ENCODE measurements at places on chromosomes 11 and 22.

- no peak for DNase-seq
Observed at GRCh38 chr11:67032830-67033551, 10.1 kb downstream of the SYT12 start.

GRCh38 chr22:37079668-37080171 is 28.2 kb downstream of the KCTD17 start:
- peak; percentile 36 for DNase-seq

DNA sequence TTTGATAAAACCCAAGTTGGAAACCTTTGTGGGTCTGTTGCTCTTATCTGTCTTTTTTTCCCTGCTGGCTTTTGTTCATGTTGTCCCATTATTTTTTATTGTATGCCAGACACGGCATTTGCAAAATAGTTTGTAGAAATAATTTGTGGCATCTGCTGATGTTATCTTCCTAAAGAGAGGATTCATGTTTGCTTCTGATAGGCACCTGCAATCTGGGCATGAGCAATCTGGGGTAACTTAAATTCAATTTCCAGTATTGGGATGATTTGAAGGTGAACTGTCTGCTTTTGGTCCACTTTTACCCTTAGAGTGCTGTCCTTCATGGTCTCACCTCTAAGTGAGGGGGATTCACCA is 126.9 kb downstream of the CEP164 start:
- no peak for DNase-seq

- DNase-seq = no peak
Observed at GRCh38 chr11:78981153-78981552, 406.5 kb upstream of the NARS2 start.

DNA sequence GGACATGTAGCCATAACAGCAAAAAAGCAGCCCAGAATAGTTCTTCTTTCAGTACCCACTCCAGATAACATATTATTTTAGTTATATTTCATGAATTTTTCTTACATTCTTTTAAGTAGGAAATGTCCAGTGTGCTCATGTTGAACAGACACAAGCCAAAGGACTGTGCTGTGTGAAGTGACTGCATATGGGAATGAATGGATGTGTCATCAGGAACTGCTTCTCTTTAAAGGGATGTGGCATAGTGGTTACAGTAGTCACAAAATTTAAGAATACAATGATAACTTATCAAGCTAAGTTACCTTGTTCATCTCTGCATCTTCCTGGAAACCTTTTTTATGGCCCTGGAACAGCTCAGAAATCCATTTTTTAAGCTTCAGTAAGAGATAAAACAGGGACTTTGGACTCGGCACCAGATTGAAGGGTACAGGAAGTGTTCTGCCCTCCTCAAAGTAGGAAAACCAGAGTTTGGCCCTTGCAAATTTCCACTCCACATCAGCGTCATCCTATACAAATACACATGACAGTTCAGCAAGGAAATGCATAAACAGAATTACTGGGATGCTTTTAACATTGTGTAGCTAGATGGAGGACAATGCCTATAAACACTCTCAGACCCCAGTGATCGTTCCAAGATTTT is 112.8 kb downstream of the TRPC6 start:
- DNase-seq = no peak

DNA sequence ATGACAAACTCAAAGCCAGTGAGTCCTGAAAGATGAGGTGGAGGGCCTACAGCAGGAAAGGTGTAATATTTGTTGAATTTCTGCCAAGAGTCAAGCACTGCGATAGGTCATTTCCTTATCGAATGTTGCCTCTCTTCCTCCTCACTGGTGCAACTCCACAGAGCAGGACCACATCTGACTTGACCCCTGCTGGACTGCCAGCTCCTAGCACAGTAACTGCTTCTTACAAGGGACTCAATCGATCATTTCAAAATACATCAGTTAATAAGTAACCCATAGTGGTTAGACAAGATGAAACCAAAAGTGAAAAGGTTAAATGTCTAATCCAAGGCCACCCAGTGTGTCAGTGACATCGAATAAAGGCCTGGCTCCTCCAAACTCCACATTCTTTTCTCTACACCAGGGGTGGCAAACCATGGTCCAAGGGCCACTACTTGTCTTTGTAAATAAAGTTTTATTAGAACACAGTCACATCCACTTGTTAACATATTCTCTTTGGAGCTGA is 98.5 kb upstream of the CSNK2A3 start:
- DNase-seq = no peak

GRCh38 chr11:8253566-8253965 is 10.1 kb downstream of the LMO1 start:
- DNase-seq = no peak
